ENCODE measurements at places on chromosomes 11 and 22.

DNA sequence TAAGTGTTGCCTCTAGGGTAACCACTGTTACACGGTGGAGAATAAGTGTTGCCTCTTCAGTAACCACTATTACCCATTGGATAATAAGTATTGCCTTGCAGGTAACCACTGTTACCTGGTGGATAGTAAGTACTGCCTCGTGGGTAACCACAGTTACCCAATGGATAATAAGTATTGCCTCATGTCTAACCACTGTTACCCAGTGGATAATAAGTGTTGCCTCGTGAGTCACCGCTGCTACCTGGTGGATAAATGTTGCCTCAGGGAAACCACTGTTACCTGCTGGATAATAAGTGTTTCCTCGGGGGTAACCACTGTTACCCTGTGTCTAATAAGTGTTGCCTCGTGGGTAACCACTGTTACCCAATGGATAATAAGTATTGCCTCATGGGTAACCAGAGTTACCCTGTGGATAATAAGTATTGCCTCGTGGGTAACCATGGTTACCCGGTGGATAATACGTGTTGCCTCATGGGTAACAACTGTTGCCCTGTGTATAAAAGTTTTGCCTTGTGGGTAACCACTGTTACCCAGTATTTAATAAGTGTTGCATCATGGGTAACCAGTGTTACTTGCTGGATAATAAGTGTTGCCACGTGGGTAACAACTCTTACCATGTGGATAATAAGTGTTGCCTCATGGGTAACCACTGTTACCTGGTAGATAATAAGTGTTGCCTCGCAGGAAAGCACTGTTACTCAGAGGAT, 12.3 kb upstream of the NXPE4 start:
- DNase-seq: no peak

DNA sequence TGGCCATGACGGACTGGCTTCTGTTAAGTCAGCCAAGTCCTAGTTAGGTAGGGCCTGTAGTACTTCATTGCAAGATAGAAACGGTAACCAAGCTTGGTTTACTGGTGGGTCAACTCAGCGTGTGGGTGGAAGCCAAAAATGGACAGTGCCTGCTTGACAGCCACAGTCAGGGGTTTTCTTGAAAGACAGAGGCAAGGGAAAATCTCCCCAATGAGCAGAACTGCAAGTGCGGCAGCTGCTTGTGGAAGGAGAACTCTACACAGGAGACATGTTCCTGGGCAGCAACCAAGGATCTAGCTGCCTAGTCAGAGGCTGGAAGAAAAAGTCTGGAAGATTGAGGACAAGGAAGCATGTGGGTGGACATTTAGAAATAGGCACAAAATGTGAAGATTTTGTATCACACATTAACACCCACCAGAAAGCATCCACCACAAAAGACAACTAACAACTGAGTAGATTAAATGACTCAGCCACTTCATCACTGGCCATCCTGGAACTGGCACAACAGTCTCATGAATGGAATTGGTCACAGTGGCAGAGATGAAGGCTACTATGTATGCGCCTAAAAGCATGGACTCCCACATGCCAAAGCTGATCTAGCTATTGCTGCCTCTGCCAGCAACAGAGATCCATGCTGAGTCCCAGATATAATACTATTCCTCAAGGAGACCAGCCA, 40.9 kb upstream of the SCUBE2 start:
- no peak for DNase-seq

DNA sequence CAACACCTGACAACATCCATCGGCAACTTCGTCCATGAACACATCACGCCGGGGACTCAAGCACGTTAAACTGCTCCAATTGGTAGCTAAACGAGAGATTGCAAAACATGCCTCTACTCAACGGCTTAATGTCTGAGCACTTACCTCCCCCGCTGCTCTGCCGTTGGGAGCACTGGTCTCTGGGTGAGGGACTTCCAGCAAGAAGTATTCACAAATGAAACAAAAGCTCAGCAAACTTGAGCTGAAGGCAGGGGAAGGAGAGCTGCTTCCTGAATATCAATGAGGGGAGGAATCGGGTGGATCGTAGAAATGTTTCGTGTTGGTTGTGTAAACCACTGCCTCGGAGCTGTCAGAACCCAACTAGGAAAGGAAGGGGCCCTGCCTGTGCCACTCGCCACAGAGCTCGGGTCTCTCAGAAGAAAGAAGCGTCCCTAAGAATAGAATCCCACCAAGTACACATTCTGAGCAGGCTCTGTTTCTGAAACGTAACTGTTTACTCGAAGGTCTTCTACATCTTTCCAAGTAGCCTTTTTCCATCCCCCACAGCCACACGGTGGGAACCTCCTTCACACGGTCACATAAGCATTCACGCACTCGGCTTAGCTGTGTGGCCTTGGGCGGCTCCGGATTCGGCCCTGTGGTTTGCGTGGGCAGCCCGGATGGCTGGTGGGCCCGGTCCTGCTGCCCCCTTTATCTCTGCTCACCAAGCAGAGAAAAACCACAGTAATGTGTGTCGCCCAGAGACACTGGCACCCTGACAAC, at the start of gene MLC1:
TSS of gene MLC1 (minus strand) at position 216 of the 762 bp plus-strand sequence. CDS start 524 bp downstream, outside the sequence.
- DNase-seq: peak; percentile 7

- no peak for DNase-seq
Measured at GRCh38 chr11:37076866-37077265, 478.8 kb upstream of the RAG2 start.

- DNase-seq: no peak
Measured at GRCh38 chr11:95074792-95075563, 8.3 kb downstream of the SRSF8 start.

- no peak for DNase-seq
Measured at GRCh38 chr11:62030071-62030684, 62.7 kb upstream of the FTH1 start.

DNA sequence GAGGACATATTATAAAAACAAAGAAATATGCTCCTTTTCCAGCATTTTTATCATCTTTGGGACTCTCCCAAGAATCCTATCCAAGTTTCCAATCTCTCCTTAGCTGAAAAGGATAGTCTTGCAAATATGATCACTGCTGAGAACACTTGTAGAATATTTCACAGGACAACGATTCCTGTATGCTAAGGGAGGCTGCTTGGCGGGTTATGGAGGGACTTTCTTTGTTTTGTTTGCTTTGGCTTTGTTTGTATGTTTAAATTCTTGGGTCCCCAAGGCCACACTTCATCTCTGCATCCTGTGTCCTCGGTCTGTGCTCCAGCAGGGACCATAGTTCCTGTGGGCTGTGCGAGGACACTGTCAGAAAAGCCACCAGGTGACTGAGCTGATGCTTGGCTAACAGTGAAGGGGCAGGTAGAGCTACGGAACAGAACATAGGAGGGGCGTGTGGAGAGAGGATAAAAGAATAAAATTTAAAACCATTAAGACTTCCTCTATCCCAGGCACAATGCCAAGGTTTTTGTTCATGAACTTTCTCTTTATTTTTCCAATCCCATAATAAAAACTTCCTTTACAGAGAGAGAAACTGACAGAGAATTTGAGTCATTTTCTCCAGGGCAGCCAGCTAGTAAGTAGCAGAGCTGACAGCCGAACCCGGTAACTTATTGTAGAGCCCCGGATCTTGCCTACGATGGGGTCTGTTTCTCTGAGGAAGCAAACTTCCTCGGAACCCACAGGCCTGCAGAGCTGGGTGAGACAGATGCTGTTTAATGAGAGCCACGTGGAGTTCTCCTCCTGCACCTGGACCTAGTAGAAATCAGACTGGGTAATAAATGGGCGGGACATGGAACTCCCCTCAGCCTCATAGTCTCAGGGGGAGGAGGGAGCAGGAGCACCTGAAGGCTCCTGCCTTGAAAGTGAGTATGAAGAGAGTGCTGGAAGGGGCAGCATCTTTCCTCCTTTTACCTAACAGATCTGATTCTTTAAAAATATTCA, at the start of gene IZUMO1R:
TSS of gene IZUMO1R (plus strand) at position 615 of the 993 bp plus-strand sequence. CDS start 1,057 bp downstream, outside the sequence.
- no peak for DNase-seq

DNA sequence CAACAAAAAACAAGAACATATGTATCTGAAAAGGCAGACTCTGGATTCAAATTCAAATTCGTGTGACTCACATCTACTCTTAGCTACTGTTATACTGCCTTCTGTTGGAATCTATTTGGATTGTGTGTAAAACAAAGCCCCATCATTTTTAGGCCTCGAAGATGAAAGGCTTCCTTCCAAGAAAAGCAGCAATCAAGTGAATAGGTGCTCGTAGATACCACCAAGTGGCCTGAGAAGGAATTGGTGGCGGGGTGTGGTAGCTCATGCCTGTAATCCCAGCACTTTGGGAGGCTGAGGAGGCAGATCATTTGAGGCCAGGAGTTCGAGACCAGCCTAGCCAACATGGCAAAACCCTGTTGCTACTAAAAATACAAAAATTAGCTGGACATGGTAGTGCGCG, 4.2 kb downstream of the GRAMD1B start:
- DNase-seq: peak; percentile 54

- no peak for DNase-seq
Measured at GRCh38 chr11:34886609-34887008, 29.6 kb downstream of the APIP start.

DNA sequence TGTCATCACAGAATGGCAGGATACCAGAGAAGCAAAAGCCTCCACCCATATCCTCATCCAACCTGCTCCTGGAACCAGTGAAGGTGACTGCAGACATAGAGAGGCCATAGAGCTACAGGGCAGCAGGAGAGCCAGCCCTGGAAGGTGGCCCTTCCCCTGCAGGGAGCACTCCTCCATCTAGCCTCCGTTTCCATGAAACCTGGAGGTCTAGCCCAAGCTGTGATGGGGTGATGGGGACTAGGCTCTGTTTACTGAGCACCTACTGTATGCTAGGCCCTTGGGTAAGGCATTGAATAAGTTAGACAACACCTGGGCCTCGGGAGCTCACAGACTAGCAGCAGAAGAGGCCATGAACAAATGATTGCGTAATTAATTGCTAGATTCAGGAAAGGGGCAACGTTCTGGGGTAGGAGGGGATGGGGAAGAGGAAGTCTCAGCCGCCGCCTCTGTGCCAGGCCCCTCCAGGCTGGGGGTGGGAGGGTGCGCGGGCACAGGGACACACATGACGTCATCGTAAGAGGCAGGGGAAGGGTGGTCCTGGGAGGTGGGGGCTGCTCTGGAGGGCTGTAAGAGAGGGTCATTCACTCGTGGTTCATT, 784 bp upstream of the SYNGR1 start:
- DNase-seq: no peak

DNA sequence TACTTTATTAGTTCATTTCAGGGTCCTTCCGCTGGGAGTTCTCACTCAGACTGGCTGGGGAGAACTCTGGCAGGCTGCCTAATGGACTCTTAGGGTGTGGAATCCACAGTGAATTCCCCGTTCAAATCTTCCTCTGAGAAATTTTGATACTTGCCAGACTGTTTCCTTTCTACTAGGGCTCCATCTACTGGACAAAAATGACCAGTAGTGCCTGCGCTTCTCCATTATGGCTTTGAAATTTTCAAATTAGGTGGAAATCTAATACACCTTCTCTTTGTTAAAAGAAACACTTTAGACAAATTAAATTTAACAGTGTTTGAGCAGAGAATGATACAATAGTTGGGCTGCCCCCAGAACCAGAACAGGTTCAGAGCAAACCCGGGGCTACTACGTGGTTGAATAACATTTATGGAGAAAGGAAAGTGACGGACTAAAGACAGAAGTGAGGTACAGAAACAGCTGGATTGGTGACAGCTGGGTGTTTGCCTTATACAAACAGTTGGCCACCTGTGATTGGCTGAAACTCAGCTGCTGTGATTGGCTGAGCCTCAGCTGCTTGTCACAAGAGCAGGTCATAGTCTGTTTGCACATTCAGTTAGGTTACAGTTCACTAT, 52.9 kb upstream of the FDX1 start:
- peak; percentile 71 for DNase-seq

GRCh38 chr22:48320683-48321451, 1506.8 kb downstream of the BRD1 start:
- no peak for DNase-seq

DNA sequence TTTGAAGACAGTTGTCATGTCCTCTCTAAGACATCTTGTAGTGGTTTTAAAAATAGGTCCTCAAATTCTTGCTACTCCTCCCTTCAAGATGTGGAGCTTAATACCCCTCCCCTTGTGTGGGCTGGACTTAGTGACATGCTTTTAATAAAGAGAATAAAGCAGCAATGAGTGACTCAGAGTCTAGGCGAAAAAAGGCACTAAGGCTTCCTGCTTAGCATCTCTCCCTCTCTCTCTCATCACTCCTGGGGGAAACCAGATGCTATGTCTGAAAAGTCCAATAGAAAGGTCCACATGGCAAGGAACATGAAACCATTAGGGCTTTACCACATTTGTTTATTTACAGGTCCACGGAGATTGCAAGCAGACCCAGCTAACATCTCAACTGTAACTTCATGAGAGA, 11.7 kb downstream of the SERGEF start:
- DNase-seq: no peak
